CD4-positive, alpha-beta T cell treated with Interleukin-21 for 1 hour (primary cell): ENCODE measurements at places on chromosomes 5 and 9.

DNA sequence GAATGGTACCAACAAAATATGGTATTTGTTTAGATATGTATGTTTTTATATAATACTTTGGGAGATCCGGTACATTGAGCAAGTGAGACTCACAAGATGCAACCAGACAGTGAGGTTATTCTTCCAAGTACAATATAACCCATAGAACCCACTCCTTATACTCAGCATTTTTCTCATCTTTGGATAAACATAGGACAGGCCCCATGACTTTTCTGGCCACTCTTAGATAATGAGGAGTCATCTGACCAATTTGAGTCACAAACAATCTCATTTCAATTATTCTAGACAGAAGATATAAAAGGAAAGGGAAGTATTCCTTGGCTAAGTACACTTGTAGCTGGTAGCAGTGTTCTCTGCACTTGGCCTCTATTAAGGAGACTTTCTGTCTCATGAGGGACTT, 150.2 kb downstream of the SGCD start:
- DNase-seq, result no peak

DNA sequence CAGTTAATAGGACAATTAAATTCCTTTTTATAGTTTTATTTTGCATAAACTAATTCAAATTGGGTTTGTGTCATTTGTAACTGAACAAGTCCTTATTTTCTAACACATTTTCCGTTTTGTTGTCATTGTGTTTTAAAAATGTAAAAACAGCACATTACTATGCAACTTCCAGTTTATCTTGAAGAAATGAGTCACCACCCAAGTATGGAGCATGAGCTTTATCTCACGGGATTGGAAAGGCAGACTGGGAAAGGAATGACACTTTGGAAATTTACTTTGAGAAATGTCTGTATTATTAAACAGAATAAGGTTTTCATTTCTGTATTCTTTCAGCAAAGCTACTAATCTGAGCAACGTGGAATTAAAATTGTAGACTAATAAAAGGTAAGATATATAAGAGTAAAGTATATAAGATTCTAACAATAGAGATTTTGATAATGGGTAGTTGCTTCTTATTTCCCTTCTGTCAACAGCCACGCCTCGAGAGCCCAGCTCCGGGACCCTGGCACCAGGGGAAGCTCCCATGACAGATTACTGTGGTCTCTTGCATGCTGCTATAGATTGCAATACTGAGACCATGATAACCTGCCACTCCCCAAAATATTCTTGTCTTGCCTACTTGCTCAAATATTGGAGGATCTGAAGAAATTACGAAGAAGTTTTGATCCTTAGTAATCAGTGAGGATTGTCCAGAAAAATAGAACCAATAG, 433.1 kb downstream of the CHSY3 start:
- no peak for DNase-seq

DNA sequence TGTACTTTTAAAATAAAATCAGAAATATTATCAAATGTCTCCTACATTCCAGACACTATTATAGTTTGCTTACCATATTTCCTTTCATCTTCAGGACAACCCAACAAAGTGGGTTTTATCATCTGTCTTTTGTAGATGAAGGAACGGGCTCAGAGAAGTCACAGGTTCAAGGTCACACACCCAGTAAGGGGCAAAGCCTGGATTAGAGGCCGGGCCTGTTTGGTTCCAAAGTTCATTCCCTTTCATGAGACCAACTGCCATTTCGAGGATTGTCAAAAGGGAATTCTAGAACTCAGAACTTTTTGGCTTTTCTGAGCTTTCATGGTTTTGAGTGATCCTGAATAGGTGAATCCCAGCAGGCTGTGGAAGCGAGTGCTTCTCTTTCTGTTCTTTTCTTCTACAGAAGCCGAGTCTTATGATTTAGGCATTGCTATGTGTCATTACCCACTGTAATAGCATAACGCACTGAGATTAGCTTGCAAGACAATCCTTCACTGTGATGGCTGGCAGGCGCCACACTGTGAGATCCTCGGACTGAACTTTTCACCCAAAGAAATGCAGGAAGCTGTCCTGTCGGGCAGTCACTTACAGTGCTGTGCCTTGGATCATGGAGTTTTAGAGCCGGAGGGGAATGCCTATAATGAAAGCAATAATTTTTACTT, 43.8 kb upstream of the ANKH start:
- DNase-seq, result no peak

GRCh38 chr9:2833096-2833495, 10.8 kb downstream of the PUM3 start:
- no peak for DNase-seq

GRCh38 chr9:80707120-80707519, 982.2 kb downstream of the TLE1 start:
- DNase-seq, result no peak

DNA sequence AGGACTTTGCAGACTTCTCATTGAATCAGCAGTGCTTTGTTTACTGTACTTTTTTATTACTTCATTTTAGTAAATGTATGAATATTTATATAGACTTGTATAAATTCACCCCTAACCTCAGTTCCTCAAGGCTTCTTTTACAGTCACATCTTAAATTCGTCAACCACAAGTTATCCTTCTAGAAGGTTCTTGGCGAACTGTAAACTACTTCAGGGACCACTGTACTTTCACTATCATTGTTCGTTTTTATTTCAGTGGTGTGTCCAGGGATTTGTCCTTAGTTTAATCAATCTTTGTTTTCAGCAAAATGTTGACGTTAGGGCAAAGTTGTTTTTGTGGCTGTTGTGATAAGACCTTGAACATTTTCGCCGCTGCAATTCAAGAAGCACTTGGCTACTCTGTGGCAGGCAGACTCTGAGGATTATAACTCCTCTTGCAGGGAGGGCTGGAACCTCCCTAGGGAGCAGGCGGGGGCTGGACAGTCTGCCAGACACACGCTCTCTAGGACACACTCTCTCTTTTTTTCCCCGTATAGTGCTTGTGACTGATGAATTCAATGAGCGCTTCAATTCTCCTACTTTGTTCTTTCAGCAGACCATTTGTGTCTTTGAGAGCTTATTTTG, 252.8 kb downstream of the FBXL7 start:
- DNase-seq, result no peak

- no peak for DNase-seq
These were observed 181.9 kb upstream of the TRPM3 start for GRCh38 chr9:71303351-71303750.

DNA sequence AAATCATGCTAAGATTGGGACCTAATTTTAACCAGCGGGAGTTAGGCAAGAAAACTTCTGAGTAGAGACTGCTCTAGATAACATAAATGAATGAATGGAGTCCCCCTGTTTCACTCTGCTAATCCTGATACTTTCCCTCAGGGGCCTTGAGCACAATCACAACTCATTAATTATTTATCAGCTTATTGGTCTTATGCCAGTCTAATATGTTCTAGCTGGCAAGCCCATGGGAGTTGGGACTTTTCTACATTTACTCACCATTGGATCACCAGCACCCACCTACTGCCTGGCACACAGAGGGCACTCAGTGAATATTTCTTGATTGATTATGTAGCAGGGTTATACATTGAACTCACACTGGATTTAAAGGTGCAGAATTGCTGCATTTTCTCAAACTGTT, 13.5 kb upstream of the TMED7 start:
- DNase-seq, result no peak

DNA sequence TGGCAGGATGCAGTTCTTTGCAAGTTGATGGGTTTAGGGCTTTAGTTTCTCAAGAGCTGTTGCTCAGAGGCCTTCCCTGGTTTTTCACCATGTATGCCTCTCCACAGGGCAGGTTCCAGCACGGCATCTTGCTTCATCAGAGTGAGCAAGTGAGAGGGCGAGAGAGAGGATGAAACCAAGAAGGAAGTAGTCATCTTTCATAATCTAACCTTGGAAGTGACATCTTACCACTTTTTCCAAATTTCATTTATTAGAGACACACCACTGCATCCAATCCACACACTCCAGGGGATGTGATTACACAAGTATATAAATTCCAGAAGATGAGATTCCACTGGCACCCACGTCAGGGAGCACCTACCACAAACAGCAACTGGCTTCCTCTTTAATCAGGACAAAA, 294.4 kb downstream of the MARCHF11 start:
- no peak for DNase-seq

GRCh38 chr5:36691696-36692371, 85.4 kb downstream of the SLC1A3 start:
- no peak for DNase-seq

DNA sequence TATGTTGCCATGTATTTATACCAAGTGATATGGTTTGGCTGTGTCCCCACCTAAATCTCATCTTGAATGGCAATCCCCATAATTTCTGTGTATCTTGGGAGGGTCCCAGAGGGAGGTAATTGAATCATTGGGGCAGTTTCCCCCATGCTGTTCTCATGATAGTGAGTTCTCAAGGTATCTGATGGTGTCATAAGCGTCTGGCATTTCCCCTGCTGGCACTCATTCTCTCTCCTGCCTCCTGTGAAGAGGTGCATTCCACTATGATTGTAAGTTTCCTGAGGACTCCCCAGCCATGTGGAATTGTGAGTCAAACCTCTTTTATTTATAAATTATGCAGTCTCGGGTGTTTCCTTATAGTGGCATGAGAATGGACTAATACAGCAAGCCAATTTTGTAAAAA, 140.8 kb upstream of the ADAMTSL1 start:
- DNase-seq, result no peak

DNA sequence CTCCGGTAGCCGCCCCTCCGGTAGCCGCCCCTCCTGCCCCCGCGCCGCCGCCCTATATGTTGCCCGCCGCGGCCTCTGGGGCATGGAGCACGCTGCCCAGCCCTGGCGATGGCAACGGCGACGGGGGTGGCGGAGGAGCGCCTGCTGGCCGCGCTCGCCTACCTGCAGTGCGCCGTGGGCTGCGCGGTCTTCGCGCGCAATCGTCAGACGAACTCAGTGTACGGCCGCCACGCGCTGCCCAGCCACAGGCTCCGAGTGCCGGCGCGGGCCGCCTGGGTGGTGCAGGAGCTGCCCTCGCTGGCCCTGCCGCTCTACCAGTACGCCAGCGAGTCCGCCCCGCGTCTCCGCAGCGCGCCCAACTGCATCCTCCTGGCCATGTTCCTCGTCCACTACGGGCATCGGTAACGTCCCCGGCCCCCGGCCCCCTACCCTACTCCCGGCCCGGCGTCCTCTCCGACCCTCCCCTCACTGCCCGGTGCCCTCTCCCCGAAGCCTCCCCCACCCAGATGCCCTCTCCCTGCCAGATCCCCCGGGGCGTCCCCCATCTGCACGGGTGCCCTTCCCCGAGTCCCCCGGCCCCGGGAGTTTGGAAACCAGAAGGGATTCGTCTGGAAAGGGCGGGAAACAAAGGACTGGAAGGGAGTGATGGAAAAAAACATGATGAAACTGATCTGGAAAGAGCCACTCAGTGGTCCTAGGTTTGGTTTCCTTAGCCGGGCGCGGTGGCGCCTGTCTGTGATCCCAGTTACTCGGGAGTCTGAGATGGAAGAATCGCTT, 417 bp downstream of the SRD5A1 start:
- DNase-seq, result no peak

DNA sequence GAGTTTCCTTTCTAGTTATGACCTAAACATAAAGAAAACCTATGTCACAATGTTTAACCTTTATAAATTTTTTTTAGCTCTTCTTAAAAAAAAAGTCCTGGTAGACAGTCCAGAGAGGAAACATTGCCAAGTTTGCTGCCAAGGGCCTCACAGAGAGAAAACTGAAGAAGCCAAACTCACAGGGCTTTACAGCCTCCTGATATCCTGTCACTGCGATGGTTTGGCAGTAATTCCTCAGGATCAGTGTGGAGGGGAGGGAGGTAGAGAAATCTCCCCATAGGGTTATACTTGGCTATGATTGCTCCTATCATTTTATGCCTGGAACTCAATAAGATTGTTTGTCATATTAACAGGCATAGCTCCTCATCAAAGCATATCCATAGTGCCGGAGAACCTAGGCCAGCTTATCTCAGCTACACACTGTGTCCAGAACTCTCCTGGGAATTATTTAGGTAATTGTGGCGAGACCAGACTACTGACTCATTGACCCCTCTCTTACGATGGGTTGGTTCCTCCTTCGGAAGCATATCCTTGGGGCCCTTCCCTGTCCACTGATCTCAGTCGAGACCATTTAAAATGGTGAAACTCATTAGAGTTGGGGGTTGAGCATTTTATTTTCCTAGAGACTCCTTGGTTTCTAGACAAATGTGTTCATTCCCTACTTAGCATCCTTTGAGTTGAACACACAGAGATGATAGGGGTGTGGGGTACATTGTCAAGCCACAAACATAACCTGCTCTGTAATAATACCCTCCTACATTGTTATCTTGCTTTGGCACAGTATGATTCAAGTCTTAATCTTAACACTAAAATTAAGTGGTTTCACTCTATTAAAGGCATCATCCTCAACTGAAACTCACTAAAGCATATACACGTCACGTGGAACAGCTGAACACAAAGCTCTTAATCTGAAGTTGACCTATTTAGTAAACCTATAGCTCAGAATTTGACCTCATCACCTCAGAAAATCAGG, 53.4 kb upstream of the TMC1 start:
- no peak for DNase-seq

DNA sequence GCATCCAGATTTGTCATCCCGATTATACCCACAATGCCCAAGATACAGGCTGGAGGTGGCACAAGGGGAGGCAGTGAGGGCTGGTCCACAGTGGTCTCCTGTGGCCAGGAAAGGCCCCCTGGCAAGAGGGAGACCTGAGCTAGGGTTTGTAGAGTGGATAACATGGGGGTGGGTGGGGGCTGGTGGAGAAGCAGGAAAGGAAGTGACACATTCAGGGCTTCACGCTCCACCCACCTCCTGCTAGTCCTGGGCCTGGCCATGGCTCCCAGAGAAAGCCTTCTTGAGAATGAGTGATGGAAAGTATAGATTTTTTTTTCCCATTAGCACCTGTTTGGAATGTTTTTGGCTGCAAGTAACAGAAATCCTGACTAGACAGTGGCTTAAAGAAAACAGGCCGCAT, 81.3 kb downstream of the ANKRD33B start:
- no peak for DNase-seq

DNA sequence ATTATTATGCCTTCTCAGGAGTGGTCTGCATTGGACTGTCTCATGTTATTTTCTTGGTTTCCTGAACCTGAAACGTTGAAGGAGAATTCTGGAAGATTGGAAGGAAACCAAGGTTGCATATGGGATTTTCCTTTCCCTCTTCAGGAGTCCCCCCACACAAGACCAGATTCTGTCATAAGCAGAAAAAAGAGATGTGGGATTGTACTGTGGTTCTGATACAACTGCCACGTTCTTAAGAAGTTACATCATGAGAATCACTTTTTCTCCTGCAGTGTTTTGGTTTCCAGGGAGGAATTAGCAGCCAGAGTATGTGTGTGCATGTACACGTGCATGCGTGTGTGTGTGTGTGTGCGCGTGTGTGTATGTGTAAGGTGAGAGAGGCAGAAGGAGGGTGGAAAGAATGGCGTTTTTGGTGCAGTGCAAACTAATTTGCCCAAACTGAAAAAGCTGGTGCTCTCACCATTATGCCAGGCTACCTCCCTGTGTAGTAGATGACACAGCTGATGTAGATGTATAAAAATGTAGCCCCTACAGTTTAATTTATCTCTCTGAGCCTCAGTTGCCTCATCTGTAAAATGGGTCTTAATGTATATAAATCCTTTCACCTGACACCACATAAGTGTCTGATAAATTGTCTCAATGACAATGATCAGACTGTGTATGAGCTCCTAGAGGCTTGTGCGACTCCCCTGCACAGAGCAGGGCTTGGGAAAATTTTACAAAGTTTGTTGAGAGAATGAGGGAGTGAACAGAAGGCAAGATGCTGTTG, 38.6 kb downstream of the RALGPS1 start:
- DNase-seq, result no peak
